ENCODE measurements at places on chromosomes 2 and 18.

- DNase-seq: no peak
Measured at GRCh38 chr18:34567857-34568256, 142.2 kb upstream of the DTNA start.

GRCh38 chr2:119657466-119658145, 21.4 kb upstream of the TMEM177 start:
- no peak for DNase-seq

GRCh38 chr18:78558948-78559347, 420.7 kb upstream of the SALL3 start:
- DNase-seq: no peak

GRCh38 chr18:10009321-10010144, 95.7 kb downstream of the VAPA start:
- peak; percentile 16 for DNase-seq

GRCh38 chr2:232587512-232587911, 37.0 kb downstream of the EIF4E2 start:
- no peak for DNase-seq

GRCh38 chr2:5758346-5758745, 66.2 kb downstream of the SOX11 start:
- DNase-seq: no peak

- no peak for DNase-seq
Measured at GRCh38 chr2:150699218-150699617, 211.8 kb upstream of the RND3 start.

DNA sequence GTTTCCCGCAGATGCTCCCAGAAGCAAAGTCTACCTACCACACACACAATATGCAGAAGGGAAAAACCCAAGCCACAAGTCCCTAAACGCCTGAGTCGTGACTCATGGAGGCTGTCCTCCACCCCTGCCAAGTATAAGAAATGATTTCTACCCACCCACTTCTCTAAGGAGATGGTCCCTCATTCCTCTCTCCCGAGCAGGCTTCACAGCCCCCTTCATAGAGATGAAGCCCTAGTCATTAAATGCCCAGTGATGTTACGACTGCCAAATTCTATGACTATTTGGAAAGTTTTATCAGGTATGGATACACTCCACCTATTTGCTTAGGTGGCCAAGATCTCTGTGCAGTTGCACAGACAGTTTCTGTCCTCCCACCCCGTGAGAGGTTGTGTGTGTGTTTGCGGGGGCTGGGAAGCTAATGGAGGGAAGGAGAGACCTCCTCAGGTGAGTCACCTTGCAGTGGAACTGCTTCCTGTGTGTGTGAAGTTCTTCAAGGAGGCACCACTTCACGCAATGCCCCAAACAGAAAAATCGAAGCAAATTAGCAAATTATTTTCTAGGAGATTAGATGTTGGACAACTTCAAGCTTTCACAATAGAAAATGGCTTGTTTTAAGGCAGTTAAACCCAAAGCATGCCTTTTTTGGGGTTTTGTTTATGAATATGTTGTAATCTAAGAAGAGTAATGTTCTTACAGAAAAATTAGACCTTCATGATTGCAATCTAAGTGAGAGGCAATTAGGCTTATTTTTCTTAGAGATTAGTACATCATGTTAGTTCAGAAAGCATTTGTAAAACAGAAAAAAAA, 175.2 kb downstream of the TGIF1 start:
- no peak for DNase-seq

DNA sequence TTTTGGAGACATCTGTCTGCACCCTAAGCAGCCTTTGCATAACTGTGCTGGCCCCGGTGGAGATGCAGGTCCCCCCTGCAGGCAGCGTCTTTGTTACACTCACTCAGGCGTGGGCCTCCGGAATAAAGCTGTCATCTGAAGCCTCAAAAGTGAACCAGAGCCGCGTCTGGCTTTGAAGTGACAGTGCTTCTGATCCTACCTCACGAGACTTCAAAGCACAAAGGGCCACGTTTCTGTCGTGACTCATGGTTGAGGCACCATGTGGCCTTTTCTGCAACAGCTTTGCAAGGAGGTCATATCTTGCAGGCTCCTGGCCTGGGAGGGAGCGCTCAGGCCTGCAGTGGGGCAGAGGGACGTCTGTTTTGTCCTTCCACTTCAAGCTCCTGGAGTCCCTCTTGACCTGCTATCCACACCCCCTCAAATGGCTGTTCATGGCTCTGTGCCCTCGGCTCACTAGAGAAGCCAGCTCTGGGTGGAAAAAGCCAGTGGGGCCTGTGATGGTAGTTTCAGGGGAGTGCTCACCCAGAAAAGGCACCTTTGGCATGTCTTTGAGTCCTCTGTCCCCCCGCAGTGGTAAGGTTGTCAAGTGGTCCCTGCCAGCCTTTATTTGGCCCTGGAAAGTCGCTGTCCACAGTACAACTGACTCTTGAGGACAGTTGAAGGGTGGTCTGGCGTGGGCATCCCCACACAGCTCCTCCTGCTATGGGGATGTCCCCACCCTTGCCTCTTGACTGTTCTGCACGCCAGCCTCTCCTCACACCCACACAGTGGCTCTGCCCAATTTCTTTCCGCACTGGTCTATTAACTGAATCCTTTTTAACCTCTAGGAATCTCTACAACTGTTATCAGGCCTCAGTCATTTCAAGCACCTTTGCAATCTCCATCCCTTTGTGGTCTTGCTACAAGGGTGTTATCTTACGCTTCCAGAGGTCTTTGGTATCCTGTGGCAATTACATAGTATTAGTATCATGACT, 19.3 kb downstream of the GPR55 start:
- peak; percentile 96 for DNase-seq

DNA sequence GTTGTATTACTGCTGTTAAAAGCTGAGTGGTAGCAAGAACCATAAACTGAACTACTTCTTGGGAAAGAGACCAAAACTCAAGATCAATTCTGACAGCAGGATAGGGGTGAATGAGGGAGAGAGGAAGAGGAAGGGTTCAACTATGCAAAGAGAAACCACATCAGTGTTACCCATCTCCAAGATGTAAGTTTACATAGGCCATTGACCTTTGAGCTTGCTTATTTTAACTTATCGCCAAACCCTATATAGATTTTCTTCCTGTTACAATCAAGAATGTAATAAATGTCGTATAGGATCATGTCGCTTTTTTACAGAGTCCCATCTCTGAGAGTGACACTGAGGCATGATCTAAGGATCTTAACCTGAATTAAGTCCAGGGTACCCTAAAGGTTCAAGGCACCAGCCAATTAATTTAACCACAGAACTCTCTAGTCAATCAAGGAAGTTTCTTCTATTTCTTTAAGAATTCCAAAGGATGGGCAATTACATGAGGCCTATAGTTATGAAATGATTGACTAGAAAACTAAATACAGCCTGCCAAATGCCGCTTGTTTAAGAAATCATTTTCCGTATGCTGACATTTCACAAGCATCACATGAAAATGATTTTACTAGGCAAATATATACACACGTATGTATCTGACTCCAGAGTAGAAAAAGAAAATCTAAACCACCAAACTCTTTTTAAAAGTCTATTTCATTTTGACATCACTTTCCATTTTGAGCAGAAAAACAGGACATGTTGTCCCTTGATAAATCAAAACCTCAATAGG, 11.8 kb downstream of the RND3 start:
- DNase-seq: no peak

GRCh38 chr2:156436497-156437085, 412 bp downstream of the GPD2 start:
- no peak for DNase-seq

DNA sequence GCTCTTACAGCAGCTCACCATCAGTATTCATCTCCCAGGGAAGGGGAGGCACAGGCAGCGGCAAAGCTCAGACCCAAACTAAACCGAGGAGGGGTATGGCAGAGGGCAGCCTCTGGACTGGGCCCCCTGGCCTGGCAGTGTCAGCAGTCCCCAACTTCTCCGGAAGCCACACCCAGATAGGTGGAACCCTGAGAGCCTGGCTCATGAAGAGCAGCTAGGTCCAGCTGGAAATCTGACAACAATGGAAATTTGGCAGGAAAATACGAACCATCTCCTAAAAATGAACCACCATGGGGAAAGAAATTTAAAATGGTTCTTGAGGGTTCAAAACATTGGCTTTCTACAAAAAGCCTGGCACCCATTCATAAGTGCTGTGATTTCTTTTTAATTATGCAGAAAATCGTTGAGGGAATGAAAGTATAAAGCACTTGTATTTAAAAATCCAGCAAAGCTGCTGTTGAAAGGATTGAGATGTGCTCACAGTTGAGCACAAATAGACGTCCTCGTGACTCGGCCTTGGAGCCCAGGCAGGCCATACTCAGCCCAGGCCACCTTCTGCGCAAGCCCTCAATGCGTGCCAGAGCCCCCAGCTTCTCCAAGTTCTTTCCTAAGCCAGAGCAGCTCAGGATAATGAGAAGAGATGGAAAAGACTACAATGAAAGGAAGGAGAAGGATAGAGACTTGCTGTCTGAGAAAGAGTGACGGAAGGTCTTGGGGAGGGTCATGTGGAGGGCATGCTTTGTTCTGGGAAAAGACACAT, 93.0 kb downstream of the COL6A3 start:
- DNase-seq: no peak

DNA sequence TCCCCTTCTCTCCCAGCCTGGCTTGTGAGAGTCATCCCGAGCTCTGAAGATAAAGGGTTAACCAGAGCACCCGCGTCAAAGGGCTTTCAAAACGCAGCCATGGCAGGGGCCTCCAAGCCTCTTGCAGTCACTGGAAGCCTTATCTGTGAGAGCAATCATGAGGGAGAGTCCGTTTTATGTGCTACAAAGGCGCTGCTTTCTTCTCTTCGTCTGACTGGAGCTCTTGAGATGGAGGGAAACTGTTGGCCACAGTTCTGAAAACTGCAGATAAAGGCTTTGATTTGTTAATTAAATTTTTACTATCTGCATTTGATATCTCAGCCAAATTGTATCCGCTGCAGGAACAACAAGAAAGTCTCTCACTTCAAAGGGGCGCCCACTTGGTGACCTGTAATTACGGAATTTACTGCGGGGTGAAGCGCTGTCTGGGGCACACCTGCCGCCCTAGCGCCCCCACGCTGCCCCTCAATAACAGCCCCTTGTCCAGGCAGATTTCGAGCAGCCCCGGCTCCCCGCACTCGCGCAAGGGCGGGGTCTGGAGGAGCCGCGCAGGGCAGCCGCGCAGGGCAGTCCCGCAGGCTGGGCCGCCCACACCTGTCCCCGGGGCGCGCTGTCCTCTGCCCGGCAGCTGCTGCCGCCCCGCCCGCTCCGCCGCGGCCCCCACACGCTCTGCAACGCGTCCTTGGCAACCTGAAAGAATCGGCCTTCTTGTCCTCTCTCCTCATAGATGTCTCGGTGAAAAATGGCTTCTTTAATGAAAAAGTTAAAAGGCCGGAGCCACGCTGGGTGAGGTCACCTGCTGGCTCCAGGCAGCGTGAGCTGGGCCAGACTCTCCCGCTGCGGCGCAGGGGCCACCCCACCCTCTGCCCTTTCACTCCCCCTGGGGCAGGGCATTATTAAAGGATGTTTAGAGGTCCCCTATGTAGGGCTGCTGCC, 217.9 kb downstream of the VAPA start:
- DNase-seq: no peak

DNA sequence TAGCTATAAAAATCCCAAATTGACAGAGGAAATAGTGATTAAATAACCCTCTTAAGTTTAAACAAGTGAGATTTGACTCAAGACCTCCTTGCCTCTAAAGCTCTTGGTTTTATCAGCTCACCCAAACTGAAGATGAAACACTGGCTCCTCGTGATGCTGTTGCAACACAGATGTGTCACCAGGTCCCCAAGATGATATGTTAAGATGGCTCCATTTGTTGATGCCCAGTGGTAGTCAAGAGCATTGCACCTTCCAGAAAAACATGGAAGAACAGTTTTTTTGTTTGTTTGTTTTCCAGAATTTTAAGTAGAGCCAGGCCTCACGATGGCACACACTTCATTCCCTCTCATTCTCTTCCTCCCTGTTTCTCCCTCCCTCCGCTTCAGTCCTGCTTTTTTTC, 399.8 kb downstream of the TXNL1 start:
- DNase-seq: peak; percentile 38

DNA sequence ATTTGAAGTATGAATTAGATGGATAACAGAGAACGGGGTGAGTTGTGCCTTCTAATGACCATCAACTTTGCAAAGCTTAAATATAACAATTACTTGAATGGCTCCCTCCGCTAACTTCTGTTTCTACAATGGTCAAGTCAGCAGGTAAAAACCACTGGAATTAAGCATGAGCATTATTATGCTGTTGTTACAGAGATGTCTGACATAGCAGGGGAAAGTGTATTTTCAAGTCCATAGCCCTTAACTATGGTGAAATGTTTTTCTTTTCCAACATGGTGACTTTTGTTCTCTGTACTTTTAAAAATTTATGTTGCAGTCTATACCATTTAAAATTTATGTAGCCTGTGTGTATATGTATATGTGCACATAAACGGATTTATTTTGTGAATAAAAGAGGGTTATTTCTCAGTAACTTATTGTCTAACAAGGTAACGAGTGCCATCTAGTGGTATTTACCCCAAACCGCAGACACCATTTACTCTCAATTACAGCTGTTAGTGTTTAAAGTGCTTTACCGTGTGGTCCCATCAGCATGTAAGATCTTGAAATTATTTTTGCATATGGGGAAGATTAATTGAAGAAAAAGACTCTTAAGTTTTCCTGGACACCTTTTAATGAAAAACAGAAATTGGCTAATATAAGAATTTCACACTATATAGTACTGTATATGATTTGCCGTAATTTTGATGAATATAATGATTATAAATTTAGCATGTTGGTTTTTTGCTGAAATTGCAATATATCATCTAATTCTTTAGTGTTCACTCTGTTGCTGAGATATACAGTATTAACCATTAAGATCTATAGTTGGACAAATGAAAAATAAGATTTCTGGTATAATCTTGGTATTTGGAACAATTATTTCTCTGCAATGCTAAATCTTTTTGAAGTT, 78.2 kb downstream of the UBE2E3 start:
- DNase-seq: peak; percentile 86

- DNase-seq: no peak
Measured at GRCh38 chr2:37857575-37858399, 67.3 kb upstream of the RMDN2 start.

- peak; percentile 85 for DNase-seq
Measured at GRCh38 chr2:26346454-26347053, at the start of gene ADGRF3. Gene ADGRF3 (minus strand): TSS chr2:26346789. CDS start chr2:26346234, 555 bp downstream.

DNA sequence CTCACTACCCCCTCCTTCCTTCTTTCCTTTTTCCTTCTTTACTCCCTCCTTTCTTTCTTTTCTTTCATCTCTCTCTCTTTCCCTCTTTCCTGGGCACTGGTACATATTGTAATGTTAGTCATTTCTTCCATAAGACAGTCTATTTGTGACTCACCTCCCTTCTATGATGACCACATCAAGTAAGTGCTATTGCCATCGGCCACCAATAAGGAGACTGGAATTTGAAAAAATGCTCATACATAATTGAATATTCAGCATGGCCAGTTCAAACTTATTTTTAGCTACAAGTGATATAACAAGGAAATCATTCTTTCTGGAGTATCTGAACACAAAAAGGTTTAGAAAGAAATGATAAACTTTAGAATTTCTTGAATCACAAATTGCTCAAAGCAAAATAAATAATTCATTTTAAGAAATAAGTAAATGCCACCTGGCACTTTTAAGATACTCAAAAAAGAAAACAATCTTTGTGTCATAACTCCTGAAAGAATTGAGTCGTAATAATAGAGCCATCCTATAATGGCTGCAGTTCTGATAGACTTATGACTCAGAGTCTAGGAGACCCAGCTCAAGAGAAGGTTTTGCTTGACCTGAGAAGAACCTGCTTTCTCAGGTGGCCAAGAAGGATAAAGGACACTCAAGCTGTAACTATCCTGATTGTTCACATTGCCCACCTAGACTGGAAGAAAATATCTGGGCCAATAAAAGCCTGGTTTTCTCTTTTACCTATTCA, 51.6 kb upstream of the CCBE1 start:
- no peak for DNase-seq

- DNase-seq: peak; percentile 66
Measured at GRCh38 chr2:235390108-235390815, 103.6 kb upstream of the AGAP1 start.

- no peak for DNase-seq
Measured at GRCh38 chr2:182266909-182267308, 159.9 kb downstream of the PDE1A start.

Data from Karpas-422 (cell line).